ENCODE measurements at places on chromosomes 16 and 17.

- peak; percentile 51 for DNase-seq
Observed at GRCh38 chr16:21156767-21157467, 1.6 kb upstream of the LDAF1 start.

DNA sequence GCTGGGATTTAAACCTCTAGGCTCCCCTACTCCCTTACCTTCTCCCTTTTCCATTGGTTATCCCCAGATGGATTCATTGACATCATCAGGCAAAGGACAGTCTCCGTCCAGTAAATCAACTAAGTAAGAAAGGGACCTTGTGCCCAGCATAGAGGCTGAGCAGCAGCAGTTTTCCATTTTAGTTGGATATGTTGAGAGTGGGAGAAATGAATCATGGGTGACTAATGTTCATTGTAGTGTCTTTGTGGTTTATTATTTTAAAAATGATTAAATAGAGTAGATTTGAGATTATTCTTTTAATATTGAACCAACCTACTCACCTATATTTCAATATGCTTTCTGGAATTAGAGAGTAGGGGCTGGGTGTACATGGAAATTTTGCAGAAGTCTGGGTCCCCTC lies 99.4 kb upstream of the CACNG3 start:
- DNase-seq = no peak

GRCh38 chr16:70428178-70428998 lies 10.5 kb downstream of the ST3GAL2 start:
- peak; percentile 88 for DNase-seq

DNA sequence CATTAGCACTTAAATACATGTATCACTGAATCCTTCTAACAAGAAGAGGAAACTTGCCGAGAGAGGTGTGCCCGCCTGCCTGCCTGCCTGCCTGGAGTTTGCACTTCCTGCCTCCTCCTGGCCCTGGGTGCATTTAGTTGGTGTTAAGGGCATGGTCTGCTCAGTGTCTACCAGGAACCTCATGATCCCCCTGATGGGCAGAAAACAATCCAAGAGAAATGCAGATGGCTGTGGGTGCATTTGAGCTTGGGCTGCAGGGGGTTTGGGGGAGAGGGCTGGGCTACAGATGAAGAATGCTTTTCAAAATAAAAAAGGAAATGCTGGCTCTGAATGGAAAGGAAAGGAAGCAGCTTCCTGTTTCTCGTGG lies 10.1 kb downstream of the KSR1 start:
- no peak for DNase-seq

DNA sequence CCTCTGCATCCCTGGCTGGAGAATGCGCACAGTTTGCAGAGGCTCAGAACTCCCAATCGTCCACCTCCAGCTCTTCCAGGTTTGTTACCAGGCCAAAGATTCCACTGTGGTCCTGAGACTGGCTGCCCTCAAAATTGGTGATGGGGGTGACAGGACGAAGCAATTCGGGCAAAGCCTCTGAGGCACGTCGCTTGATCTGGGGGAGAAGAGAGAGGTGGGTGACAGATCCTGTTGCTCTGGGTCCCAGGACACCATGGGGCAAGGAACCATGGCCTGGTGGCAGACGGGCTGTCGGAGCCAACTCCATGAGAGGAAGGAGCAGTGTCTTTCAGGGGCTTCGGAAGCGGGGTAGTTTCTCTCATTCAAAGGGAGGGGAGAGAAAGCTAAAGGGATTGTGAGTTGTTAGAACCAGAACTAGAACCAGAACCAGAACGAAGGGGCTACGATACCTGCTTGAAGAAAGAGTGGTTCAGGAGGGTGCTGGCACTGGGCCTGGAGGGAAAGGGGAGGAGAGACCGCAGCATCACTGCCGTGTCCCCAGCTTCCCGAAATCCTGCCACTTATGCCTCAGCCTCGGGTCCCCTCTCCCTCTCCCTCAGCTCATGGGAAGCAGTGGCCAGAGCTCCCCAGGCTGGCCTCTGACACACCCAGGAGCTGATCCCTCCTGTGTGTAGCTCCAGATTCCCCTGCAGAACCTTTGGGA lies 3.8 kb upstream of the LIMD2 start:
- DNase-seq = no peak

GRCh38 chr17:55598495-55598894 lies 87.2 kb upstream of the SMIM36 start:
- DNase-seq = no peak

DNA sequence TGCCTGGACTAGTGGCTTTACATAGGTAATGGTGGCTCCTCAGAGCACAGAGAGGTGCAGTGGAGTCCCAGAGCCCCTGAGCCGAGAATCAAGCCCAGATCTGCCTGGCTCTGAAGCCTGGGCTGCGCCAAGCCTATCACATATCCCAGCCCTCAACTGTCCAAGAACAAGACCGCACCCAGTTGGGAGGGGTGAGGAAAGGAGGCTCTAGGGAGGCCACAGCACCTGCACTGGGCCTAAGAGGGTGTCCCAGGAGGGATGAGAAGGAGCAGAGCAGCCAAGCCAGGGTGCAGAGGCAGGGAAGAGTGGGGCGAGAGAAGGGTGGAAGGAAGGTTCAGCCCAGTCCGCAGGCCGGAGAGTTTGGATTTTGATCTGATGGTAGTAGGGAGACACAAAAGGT lies 941 bp upstream of the RNF112 start:
- no peak for DNase-seq

DNA sequence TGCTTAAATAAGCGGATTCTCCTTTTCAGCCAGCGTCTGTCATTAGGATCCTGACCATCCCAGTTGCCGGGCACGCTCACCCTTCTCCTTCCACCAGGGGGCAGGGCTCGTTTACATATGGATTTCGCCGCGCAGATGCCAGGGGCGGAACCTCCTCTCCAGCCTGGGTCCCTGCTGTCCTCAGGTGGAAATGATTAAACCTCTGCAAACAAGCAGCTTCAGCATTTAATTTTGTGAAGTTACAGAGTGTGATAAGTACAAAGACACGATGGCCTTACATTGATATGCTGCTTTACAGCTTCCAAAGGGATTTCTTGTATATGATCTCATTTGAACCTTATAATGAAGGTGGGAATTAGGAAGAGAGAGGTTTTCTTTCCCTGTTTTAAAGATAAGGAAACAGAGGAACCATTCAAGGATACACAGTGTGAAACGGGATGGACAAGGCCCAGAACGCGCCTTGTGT lies 3.9 kb upstream of the KRT28 start:
- DNase-seq = peak; percentile 70

GRCh38 chr17:50219939-50220465 lies 18.6 kb upstream of the COL1A1 start:
- no peak for DNase-seq

GRCh38 chr16:5490499-5490898 lies 392.9 kb upstream of the EEF2KMT start:
- no peak for DNase-seq

DNA sequence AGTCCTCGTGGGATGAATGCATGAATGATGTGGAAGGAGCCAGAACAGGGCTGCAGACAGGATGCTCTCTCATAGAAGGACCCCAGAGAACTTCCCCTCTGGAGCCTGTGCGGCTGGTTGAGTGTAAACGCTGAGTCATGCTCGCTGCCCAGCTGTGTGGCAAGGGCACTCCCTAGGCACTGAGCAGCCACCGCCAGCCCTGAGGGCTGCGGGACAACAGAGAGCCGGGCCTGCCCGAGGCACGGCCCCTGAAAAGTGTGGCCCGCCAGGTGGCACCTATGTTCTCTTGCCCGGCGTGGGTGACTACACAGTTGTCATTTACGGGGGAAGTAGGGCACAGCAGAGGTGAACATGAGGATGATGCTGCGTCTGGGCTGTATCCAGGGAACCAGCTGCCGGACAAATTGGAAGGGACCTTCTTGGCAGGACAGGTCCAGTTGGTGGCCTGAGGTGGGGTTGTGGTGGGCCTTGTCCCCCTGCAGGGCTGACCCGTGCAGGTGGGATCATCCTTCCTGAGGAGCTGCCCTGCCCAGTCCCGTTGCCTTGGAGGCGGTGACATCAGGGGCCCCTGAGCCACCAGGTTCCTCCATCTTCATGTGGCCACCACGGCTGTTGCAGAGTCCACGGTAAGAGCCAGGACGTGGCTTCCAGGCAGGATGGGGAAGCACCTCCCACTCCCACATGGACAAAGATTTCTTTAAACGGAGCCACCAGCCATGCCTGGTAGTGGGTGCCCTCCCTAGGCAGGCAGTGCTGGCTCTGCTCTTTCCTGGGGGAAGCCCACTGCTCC lies 94.8 kb upstream of the CBX4 start:
- DNase-seq = peak; percentile 74

GRCh38 chr17:80141463-80142165 lies 5.3 kb downstream of the EIF4A3 start:
- no peak for DNase-seq

GRCh38 chr17:49677134-49677932 lies 564 bp downstream of the SPOP start:
- DNase-seq = peak; percentile 98

- no peak for DNase-seq
Observed at GRCh38 chr16:77711775-77712174, 10.5 kb upstream of the NUDT7 start.

DNA sequence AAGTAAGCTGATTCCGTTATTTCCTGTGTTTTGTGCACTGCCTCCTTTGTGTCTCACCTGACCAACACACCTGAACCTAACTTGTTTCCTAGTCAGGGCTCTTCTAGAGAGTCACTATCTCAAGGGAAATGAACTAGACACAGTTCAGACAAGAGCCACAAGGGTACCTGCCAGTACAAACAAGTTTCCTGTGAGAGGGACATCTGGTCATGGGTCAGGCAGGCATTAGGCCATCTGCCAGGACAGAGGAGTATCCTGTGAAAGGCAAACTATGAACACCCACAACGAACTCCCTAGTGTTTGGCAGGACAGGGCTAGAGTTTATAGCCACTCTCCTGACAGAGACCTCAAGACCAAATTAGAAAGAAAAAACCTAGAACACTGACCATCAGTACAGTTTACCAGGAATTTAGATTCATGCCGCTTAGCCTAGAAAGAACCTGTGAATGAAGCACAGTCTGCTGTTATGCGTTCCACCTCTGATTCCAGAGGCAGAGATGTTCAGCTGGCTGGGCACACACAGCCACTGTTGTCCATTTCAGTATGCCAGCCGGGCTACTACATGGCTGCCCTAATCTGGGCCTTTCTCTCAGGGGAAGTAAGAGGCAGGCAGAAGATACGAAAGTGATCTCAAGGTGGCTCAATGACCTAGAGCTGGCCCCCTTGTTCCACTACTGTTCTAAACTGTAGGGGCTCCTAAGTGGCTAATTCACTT lies 20.7 kb upstream of the GLG1 start:
- no peak for DNase-seq

- no peak for DNase-seq
Observed at GRCh38 chr17:79941088-79942010, 94.3 kb downstream of the TBC1D16 start.

DNA sequence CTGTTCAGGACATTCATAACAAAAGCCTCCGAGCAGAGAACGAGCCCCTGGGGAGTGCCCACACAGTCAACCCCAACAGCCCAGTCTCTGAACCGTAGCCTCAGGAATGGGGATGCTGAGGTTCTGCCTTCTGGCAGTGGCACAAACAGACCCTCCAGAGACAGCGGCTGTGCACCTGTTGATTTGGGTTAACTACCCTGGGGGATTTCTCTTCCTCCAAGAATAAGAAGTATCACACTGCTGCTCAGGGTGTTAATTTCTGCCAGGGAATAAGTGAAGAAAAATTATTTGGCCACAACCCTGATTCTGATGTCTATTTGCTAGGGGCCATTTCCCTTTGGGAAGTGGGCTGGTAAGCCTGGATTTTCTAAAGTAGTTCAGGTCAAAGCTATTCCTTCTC lies 51.0 kb upstream of the PIRT start:
- no peak for DNase-seq

DNA sequence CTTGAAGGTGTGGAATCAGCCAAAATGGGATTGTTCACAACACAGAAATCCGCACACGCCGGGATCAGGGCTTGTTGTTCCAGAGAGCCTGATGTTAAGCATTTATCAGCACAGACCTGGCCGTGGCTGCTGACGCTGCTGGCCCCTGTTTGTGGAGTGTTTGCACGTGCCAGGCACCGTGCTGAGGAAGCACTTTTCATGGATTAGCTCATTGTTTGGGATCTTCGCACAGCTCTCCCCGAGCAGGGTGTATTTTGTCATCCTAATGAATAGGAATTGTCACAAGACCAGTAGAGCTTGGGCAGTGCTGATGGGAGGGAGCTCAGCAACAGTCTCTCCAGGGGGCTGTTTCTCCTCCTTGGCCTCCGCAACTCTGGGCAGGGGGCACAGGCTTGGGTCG lies 160.4 kb upstream of the PLCG2 start:
- DNase-seq = no peak

DNA sequence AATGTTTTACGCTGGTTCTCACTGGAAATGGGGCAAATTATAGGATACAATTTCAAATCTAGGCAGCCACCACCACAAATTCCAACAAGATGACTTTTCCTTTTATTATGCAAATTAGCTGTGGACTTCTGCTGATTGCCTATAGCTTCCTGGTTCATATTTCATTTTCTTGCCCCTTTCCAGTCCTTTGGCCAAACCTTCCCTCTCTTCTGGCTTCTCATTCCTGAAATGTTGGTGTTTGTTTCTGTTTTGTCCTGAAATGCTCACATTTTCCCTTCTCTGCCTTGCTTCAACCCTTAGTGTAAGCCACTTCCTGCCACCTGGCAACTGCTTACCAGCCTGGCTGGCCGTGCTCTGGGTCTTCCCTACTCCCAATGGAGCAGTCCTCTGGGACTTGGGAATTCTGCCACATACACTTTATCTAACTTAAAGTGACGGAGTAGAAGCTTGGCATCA lies 14.0 kb downstream of the PRSS54 start:
- DNase-seq = no peak

DNA sequence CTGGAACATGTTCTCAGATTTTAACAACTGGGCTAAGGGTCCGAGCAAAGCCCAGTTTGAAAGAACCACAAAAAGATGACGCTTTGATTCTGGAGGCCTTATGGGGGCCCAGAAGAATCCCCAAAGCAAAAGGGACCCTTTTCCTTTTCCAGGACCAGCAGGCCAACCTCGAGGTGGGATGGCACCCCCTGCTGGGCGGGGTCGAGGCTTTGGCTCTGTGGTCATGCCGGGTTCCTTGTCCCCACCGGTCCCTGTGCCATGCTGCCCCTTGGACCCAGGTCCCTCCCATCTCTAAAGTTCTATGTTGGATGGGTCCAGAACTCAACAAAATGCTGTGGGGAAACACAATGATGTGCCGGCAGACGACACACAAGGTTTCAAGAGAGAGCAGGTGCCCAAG lies 30.9 kb downstream of the TMEM204 start:
- no peak for DNase-seq

- no peak for DNase-seq
Observed at GRCh38 chr16:21943571-21943970, 9.6 kb upstream of the UQCRC2 start.

DNA sequence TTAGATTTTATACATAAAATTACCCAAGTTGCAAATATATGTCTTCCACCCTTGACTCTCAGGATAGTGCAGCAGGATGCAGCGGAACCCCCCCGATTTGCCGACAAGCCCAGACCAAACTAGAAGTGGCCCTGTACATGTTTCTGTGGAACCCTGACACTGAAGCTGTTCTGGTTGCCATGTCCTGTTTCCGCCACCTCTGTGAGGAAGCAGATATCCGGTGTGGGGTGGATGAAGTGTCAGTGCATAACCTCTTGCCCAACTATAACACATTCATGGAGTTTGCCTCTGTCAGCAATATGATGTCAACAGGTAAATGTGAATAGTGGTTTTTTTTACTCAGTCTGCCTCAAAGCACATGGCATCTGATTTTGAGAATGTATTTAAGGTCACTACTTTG lies 70.7 kb downstream of the OMG start:
- no peak for DNase-seq
